Activated CD4-positive, alpha-beta T cell treated with anti-CD3 and anti-CD28 coated beads, Interleukin-2, amount 50 U/mL, for 4 hours (primary cell): ENCODE measurements at places on chromosomes 2 and 18.

GRCh38 chr2:46796843-46797625, 118.6 kb downstream of the MCFD2 start:
- no peak for DNase-seq

DNA sequence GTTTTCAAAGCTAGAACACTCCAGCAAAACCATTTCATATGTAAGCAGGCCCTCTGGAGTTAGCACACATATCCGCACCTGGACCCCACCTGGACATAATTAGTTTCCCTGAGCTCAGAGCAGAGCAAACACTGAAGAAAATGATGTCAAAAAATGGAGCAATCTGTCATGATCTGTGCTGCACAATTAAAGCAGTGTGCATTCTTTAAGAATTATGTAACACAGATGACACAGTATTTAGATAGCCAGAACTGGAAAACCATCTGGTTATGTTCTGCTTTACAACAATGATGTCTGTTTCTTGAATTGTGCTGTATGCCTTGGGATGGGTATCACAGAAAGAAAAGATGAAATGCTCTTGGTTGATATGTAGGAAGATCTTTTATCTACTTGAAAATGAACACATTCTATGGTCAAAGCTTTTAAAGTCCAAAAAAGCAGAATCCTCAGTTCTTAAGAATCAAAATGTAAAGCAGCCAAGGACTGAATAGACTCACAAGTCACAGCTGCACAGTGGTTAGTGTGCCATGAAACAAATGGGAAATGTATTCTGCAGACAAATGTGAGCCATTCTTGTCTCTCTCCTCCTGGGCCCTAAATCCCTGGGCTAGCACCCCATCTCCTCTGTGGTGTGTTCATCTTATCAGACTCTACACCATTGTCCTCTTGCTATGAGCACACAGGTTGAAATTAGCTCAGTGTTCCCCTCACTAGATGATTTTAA, 36.8 kb downstream of the HRH4 start:
- no peak for DNase-seq

DNA sequence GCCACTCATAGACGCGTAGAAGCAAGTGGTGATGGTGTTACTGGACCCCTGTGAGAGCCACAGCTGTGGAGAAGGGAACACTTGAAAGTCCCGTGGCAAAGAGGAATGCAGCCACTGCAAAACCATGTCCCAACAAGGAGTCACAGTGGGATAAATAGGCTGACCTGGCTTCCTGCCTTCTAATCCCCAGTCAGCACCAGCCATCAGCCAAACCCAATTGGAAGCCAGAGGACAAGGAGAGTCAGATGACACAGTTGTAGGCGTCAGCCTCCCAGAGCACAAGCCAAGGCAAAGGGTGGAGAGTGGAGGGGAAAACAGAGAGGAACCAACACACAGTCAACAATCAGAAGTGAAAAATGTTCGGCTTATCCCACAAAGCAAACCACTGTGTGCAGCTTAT, 5.5 kb upstream of the CYBRD1 start:
- DNase-seq: no peak

GRCh38 chr18:26657631-26658581, 109.6 kb upstream of the KCTD1 start:
- no peak for DNase-seq

DNA sequence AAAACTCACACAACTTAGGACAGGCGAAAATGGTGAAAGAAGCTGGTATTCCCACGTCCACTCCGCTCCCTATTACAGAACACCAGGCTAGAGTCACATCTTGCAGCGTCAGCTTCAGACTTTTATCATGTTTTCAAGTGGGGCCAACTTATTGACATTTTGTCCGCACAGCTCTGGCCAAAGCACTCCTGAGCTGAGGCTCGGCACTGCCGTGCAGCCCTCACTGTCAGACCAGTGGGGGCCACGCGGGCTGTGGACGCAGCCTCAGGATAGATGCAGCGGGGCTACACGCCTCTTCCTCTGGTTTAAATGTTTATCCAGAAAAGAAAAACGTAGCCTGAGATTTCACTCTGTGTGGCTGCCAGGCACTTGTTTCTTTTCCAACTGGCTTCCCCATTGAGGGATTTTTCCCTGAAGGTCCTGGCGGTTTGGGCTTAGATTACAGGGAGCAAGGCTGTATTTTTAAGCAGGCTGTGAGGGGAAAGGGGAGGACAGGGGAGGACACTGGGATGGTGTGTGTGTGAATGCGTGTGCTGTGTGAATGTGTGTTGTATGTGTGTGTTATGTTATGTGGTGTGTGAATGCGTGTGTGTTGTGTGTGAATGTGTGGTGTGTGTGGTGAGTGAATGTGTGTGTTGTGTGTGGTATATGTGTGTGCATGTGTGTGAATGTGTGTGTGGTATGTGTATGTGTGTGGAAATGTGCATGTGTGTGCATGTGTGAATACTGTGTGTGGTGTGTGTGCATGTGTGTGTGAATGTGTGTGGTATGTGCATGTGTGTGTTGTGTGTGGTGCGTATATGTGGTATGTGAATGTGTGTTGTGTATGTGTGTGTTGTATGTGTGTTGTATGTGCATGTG, 267.6 kb downstream of the DCDC2C start:
- no peak for DNase-seq

- DNase-seq: no peak
Measured at GRCh38 chr18:73059280-73059679, 191.5 kb upstream of the NETO1 start.

DNA sequence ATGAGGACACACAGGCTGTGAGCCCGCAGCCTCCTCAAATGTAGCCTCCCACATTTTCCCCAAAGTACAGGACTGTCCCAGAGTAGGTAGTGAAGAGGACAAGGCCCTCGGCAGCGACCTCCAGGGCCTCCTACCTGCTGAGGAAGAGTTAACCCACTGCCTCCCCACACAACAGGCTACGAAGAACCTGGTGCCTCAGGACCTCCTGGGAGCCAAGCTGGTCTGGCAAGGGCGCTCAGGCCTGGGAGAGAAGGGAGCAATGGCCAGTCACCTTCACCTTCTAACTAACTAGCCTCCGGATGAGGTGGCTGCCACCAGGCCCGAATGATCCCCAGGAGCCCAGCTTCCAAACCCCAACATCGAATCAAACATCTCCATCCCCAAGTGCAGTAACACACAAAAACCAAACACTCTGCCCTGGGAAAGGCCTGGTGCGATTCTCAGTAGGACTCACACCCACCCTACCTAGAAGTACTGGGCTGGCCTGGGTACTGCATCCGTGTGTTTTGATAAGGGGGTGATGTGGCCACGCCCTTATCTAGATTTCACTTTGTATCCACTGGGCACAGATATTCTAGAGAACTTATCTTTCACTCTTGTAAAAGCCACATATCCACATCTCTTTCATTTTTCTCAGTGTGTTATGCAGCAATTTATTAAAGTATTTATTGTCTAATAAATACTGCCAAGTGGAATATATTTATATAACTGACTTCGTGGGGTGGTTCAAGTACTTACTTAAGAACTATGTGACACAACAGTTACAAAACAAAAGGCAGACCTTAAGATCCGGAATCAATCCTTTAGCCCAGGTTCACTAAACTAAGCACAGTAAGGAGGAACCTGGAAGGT, 9.7 kb downstream of the ERFE start:
- DNase-seq: no peak
